ENCODE measurements at places on chromosomes 4 and X. TPM values are rescaled to one million over a fixed set of nuclear protein-coding genes. Genes with fewer than 3 reads are reported as not detected.

- H3K27ac ChIP-seq: no peak overlapping the region
- no peak overlapping the region for H3K4me3 ChIP-seq
- peaks cover 2% of the 10 kb centered on the region for H3K27me3 ChIP-seq
- peaks cover 9% of the 10 kb centered on the region for H3K4me1 ChIP-seq
- DNase-seq: no peak
- peaks cover 12% of the 10 kb centered on the region for H3K36me3 ChIP-seq
Measured at GRCh38 chr4:40423735-40424134, 88.6 kb downstream of the CHRNA9 start.

DNA sequence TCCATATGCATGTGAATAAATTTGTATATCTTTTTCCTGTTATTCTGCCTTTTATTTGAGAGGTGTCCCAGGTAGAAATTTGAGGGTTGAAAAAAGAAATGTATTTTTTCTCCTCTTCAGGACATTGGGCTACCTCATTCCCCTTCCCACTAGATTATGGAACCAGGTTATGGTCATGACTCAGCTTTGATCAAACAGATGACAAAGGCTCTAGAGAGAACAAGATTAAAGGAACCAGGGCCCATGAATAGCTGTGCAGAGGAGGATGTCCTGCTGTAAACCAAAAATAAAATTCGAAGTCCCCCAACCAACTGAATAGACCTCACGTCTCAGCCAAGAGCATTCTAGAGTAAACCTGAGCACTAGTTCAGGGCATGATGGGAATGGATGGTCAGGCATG lies 313.2 kb downstream of the RAPGEF2 start:
- H3K27me3 ChIP-seq: peaks cover 2% of the 10 kb centered on the region
- DNase-seq: no peak
- no peak overlapping the region for H3K27ac ChIP-seq
- H3K36me3 ChIP-seq: no peaks in the 10 kb centered on the region
- H3K4me3 ChIP-seq: no peak overlapping the region
- no peaks in the 10 kb centered on the region for H3K4me1 ChIP-seq

GRCh38 chr4:140213749-140214148 lies 59.8 kb upstream of the MAML3 start:
- H3K27me3 ChIP-seq: peaks cover 14% of the 10 kb centered on the region
- DNase-seq: no peak
- no peak overlapping the region for H3K4me3 ChIP-seq
- no peak overlapping the region for H3K27ac ChIP-seq

GRCh38 chr4:152938237-152938947 lies 2.3 kb downstream of the FHDC1 start:
- no peak for DNase-seq
- H3K36me3 ChIP-seq: no peaks in the 10 kb centered on the region
- peaks cover 65% of the 10 kb centered on the region for H3K27me3 ChIP-seq

GRCh38 chr4:169200361-169201030 lies 70.3 kb downstream of the SH3RF1 start:
- no peaks in the 10 kb centered on the region for H3K27me3 ChIP-seq
- DNase-seq: no peak
- no peaks in the 10 kb centered on the region for H3K4me1 ChIP-seq
- H3K4me3 ChIP-seq: no peak overlapping the region
- H3K27ac ChIP-seq: no peak overlapping the region

DNA sequence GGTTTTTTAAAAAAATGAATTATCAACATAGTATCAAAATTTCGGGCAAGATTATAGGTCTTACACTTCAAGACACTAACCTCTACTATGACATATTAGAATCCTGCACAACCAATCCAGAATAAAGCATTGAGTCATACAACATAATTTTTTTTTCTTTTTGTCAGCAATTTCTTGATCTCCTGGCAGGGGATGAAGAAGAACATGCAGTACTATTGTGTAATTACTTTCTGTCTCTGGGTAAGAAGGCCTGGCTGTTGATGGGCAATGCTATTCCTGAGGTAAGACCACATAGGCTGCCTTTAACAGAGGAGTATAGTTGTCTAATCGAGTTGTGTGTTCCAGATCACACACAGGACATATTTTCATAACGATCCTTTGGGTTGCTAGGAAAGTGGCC lies 67.5 kb downstream of the FBXL5 start:
- H3K36me3 ChIP-seq: no peaks in the 10 kb centered on the region
- H3K27ac ChIP-seq: no peak overlapping the region
- no peak overlapping the region for H3K4me3 ChIP-seq
- DNase-seq: no peak
- H3K27me3 ChIP-seq: no peaks in the 10 kb centered on the region

- H3K27ac ChIP-seq: no peak overlapping the region
- no peak overlapping the region for H3K4me3 ChIP-seq
- DNase-seq: no peak
- no peaks in the 10 kb centered on the region for H3K36me3 ChIP-seq
- no peaks in the 10 kb centered on the region for H3K27me3 ChIP-seq
Measured at GRCh38 chr4:122539861-122540465, 80.9 kb downstream of the IL21 start.

GRCh38 chrX:41353985-41354384 lies 20.0 kb downstream of the DDX3X start:
- DNase-seq: no peak
- no peaks in the 10 kb centered on the region for H3K27me3 ChIP-seq
- H3K27ac ChIP-seq: no peak overlapping the region

DNA sequence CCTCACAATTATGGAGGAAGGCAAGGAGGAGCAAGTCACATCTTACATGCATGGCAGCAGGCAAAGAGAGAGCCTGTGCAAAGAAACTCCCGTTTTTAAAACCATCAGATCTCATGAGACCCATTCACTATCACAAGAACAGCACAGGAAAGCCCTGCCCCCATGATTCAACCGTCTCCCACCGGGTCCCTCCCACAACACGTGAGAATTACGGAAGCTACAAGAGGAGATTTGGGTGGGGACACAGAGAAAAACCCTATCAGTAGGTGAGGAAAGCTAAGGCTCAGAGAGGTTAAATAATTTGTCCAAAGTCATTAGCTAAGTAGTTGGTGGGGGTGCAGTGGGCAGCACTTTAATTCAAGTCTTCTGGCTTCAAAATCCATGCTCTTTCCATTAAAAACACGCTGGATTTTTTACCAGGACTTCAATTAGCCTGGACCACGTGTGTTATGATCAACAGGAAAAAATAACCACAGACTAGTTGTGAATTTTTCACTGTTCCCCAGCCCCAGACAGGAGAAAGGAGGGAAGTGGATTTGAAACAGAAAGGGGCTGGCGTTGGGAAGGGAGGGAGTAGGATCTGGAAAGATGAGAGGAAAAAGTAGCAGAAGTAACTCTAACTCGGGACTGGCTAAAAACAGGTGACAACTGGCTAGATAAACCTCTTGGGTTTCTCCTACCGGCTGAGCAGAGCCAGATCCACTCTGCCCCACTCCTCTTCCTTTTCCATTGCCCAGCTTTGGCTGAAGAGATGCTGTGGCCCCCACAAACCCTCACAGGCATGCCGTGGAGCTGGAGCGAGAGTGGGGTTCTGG lies 986 bp downstream of the MTMR8 start:
- H3K4me3 ChIP-seq: peak overlapping the region; percentile 87
- H3K27ac ChIP-seq: peak overlapping the region; percentile 81
- no peaks in the 10 kb centered on the region for H3K27me3 ChIP-seq

GRCh38 chr4:95537191-95537590 lies 11.6 kb downstream of the UNC5C start:
- no peaks in the 10 kb centered on the region for H3K36me3 ChIP-seq
- no peaks in the 10 kb centered on the region for H3K27me3 ChIP-seq
- no peak overlapping the region for H3K27ac ChIP-seq

DNA sequence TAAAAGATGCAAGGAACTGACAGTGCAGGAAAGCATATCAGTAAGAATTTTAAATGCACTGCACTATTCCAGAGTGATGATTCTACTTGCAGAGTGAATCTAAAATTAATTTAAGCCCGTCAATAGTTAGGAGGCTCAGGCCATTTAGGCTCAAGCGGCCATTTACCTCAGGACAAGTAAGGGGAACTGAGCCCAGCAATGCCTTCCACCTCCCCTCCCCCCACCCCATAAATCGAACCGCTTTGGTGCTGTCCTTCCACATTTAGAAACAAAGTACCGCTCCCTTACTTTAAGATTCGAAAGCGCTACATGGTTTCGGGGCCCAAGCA lies 665 bp downstream of the RBM41 start:
- peak overlapping the region; percentile 98 for H3K4me3 ChIP-seq
- no peak for DNase-seq
- peak overlapping the region; percentile 63 for H3K27ac ChIP-seq
- no peaks in the 10 kb centered on the region for H3K27me3 ChIP-seq

DNA sequence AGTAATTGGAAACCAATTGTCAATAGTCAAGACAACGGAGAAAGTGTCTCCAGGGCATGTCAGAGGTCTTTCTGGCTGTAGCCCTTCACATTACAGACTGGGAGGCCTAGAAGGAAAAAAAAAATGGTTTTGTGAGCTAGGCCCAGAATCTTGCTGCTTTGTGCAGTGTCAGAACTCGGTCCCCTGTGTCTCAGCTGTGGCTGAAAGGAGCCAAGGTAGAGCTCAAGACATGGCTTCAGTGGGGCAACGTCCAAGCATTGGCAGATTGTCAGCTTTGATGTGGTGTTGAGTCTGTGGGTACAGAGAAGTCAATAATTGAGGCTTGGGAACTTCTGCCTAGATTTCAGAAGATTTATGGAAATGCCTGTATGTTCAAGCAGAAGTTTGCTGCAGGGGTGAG lies 103.0 kb downstream of the UGT2B28 start:
- H3K36me3 ChIP-seq: no peaks in the 10 kb centered on the region
- no peaks in the 10 kb centered on the region for H3K4me1 ChIP-seq
- H3K27me3 ChIP-seq: no peaks in the 10 kb centered on the region
- no peak overlapping the region for H3K27ac ChIP-seq

DNA sequence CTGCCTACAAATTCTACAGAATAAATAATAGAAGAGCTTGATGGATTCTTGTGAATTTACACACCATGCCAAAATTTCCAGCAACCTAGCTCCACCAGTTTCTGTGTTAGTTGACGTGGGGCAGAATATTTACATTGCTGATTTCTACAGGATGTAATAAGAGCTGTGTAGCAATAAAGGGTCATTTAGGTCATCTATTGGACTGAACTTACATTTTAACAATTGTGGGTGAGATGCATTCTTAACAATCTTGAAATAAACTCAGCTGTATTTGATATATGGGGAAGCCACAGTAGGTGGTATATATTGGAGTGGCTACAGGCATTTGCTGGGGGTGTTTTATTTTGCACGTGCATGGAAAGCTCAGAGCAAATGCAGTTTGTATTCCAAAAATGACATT lies 655.3 kb downstream of the IQCM start:
- no peaks in the 10 kb centered on the region for H3K36me3 ChIP-seq
- H3K4me1 ChIP-seq: no peaks in the 10 kb centered on the region
- no peaks in the 10 kb centered on the region for H3K27me3 ChIP-seq
- H3K4me3 ChIP-seq: no peak overlapping the region
- no peak for DNase-seq

DNA sequence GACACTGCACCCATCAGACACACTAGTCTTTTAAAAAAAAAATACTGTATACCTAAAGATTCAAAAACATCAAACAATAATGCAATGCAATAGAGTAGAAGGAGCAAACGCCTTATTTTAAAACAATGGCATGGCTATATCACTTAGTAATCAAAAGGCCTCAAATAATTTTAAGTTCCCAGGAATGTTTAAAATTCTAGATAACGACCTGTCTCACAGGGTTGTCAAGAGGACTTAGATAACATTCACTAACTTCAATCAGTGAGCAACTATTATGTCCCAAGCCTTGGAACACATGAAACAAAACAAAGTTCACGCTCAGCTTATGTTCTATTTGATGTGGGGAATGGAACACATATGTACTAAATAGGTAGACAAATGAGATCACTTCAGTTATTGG lies 106.5 kb downstream of the FRYL start:
- DNase-seq: no peak
- no peaks in the 10 kb centered on the region for H3K27me3 ChIP-seq
- no peak overlapping the region for H3K27ac ChIP-seq

DNA sequence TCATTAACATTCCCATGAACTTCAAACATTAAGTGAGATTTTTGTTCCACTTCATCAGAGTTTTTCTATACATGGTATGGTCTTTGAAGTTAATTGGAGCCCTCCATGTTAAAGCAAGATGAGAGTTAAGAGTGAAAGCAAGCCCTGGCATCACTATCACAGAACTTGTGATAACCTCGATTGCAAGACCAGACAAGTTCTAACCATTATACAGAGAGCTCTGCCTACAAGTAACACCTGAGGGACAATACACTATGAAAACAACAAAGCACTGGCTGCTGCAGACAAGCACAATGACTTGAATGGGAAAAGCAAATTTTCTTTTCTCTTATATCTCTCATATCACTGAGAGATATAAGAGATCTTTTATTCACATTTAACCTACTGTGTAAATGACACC lies 126.6 kb upstream of the GYPA start:
- DNase-seq: no peak
- H3K36me3 ChIP-seq: no peaks in the 10 kb centered on the region
- no peaks in the 10 kb centered on the region for H3K27me3 ChIP-seq
- no peak overlapping the region for H3K27ac ChIP-seq
- H3K4me3 ChIP-seq: no peak overlapping the region

GRCh38 chrX:111874241-111874640 lies 1.7 kb upstream of the TRPC5OS start:
- no peaks in the 10 kb centered on the region for H3K36me3 ChIP-seq
- no peak overlapping the region for H3K27ac ChIP-seq
- DNase-seq: no peak

DNA sequence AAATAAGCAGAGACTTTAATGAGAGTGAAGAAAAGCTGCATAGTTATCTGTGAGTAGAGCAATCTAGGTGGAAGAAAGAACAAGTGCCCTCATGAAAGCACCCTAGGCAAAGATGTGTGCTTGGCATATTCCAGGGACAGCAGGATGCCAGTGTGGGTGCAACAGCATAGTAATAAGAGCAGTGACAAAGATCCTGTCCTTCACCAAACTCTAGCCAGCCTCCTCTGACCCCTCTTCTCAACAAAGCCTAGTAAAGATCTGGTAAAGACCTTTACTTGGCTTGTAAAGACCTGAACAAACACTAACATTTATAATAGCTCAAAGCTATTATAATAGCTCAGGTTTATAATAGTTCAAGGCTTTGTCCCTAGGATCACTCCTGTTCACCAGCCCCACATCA lies 735.4 kb downstream of the PCDH7 start:
- no peaks in the 10 kb centered on the region for H3K27me3 ChIP-seq
- H3K4me1 ChIP-seq: no peaks in the 10 kb centered on the region
- no peak for DNase-seq

DNA sequence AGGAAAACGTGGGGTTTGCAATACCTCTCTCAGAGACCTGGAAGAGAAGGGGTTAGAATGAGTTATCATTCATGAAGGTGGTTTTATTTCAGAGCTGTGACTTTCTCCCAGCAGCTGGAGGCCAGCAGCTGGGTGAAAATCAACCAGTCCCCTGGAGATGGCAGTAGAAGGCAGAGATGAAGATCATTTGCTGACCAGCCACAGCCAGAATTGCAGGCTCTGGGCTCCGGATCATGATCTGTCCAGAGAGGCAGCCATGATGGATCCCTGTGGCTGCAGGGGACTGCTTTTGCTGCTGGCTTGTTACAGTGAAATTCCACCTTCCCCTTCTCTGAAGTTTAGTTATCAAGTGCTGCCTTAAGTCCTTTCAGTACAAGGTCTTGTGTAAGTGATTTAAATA lies 46.9 kb upstream of the TAB3 start:
- H3K4me1 ChIP-seq: no peaks in the 10 kb centered on the region
- no peaks in the 10 kb centered on the region for H3K36me3 ChIP-seq
- no peak overlapping the region for H3K27ac ChIP-seq

Gene ARMCX2
- 3.6 TPM for total RNA-seq

Gene SMIM31
- total RNA-seq: not detected

Gene CLNK
- not detected for total RNA-seq

Gene VEGFC
- total RNA-seq: not detected

Gene ACSL4
- total RNA-seq: 44.8 TPM

Gene SPATA4
- total RNA-seq: not detected

Gene WDR17
- 0.37 TPM for total RNA-seq

Gene RPGR
- 7.6 TPM for total RNA-seq

Measured in activated CD8-positive, alpha-beta T cell treated with anti-CD3 and anti-CD28 coated beads, Interleukin-2, amount 10 ng/mL, durations not matched to agents 7 days and 5 days (primary cell).